Hypothalamus (tissue), 51 donors: ENCODE measurements at places on chromosomes 1 and 21.
A peak's percentile ranks its signal among the peaks of the same experiment; 100 is the strongest.

- peak; percentile 35 for DNase-seq
These were observed 33.4 kb downstream of the QSOX1 start for GRCh38 chr1:180188091-180188506.

DNA sequence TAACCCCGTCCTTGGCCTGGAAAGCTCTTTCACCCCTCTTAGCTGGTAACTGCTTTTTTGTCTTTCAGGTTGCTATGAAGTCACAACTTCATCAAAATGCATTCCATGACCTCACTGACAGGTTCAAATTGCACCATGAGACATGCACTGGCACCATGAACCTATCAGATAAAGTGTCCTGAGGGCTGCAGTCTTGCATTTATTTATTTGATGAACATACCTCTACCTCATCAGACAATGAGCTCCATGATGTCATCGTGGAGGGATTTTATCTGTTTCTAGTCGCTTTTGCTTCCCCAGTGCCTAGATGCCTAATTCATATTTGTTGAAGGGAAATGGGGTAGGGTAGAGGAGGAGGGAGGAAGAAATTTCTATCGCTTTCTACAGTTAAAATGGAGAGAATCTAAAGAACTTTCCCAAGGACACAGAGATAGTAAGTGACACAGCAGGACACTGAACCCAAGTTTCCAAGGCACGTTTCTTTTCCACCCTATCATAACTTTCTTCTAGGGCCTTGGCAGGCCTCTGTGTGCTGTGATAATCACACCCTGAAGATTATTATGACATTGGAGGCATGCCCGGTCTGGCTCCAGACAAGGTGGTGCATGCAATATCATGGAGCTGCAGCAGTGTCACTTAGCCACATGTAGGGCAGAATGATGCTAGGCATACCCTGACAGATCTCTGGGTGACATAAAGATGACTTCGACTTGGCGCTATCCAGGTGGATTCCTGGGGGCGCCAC lies 69.5 kb downstream of the CD58 start:
- DNase-seq = no peak

- no peak for DNase-seq
These were observed 14.8 kb upstream of the GPR88 start for GRCh38 chr1:100523038-100523652.

DNA sequence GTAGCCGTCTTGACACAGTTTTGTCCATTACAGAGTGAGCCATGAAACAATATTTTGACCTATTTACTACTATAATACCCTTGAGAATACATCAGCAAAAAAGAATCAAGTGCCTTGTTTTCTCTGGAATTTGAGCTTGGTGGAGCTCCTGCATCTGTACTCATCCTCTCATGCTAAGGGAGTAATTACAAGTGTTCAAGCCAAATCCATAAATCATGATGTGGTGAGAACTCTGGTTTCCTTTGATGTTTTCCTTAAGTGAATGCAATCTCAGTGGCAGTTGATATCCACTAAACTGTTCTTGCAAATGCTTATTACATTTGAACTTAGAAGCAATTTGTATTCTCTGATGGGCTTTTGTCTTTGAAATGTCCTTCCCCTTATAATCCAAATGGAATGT lies 824.6 kb upstream of the TMPRSS15 start:
- DNase-seq = no peak

DNA sequence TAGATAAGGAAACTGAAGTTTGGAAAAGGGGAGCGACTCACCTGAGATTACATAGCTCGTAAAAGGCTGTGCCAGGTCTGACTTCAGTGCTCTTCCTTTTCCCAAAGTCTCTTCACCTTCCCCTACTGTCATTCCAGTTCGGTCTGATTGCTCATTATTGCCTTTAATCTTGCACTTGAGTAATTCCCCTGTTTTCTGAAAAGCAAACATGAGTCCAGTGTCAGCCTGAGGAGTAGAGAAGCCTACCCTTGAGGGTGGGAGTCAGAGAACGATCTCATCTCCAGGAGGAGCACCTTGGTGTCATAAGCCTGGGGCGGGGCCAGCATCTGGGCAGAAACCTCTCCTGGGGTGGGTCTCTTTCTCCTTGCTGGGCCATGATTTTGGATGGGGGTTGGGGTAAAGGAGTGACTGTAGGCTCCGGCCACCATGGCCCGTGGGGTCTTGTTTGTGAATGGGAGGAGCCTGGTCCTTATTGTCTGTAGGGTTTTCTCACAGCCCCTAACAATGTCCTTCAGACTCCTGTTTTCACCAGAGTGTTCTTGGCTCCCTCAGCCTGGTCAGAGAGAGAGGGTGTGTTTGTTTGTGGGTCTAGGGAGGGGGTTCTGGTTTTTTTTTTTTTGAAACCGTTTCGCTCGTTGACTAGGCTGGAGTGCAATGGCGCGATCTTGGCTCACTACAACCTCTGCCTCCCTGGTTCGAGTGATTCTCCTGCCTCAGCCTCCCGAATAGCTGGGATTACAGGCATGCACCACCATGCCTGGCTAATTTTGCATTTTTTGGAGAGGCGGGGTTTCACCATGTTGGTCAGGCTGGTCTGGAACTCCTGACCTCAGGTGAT lies 6.0 kb downstream of the VANGL2 start:
- DNase-seq = no peak

DNA sequence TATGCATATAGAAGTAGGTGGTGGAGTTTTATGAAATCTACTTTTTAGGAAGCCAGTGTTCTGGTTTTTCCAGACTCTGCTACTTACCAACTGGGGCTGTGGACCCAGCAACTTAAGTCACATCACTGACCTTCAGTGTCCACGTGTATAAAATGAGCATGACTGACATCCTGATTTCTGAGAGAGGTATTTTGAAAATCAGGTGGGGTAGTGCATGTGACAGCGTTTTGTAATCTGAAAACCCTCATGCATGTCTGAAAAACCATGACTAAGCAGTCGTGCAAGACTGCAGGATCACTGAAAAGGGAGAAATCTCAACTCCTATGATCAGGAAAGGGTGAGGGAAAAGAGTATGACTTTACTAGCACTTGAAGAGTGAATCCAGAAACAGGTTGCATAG lies 26.1 kb downstream of the CR1L start:
- no peak for DNase-seq

- no peak for DNase-seq
These were observed 19.2 kb downstream of the PRXL2B start for GRCh38 chr1:2605509-2606395.

GRCh38 chr1:205440476-205441317 lies 15.1 kb downstream of the BLACAT1 start:
- no peak for DNase-seq

- no peak for DNase-seq
These were observed 290.8 kb downstream of the LRRC7 start for GRCh38 chr1:69858534-69858933.

GRCh38 chr1:180255536-180256340 lies 25.7 kb downstream of the LHX4 start:
- DNase-seq = no peak

DNA sequence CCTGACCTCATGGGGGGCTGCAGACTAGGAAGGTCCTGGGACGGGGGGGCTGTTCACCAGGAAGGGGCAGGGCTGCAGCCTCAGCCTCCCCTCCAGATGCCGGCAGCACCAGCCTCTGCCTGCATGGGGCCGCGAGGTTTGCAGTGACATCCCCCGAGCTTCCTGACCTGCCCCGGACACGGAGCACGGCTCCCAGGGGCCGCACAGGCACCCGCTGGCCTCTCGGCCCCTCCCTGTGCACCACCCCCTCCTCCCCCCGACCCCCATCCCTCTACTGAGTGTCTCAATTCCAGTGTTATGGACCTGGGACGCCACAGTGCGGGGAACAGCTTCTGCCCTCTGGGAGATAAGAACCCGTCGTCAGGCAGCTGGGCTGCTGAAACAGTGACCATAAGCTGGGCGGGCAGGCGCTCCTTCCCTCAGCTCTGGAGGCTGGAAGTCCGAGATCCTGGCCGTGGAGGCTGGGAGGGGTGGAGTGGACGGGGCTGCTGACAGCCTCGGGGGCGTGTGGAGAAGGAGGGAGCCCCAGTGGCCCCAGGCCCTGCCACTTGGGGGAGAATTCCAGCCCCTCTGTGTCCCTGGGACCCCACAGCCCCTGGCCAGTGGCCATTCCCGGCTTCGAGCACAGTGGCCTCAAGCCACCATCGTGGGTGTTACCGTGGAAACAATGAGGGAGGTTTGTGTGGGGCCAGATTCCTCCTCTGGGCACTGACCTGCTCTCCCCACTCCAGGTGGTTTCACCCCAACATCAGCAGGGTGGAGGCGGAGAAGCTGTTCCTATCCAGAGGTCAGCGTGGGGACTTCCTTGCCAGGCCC lies 11.6 kb downstream of the RNF223 start:
- DNase-seq = no peak

DNA sequence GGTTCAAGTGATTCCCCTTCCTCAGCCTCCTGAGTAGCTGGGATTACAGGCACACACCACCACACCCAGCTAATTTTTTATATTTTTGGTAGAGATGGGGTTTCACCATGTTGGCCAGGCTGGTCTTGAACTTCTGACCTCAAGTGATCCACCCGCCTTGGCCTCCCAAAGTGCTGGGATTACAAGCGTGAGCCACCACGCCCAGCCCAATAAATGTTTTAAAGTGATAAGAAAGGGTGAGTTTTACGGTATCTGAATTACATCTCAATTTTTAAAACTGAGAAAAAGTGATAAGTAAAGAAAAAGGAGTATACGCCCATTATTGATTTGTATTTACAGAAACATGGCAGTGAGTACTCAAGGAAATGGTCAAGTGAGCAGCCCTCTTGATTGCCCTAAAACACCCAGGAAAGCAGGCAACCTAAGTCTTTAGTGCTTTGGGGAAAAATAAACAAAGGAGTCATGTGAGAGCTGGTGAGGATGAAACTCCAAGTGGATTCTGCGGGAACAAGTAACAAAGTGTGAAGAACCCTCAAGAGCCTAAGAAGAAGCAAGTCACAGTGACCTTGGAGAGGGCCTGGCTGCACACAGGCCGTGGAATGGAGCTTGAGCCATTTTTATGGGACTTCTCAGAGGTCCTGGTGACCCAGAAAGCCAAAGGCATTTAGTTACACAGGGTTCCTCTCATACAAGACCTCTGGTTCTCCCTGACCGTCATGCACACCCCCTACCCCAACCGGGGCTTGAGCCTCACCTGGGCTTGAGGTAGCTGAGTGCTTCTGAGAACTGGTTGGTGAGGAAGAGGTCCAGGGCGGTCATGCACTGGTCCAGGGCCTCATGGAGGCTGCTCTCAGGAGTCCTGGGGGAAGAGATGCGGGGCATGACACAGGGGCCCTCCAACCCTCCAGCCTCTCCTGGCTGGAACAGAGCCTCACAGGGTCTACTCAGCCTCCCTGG lies 9.1 kb downstream of the TTC39A start:
- DNase-seq = no peak

DNA sequence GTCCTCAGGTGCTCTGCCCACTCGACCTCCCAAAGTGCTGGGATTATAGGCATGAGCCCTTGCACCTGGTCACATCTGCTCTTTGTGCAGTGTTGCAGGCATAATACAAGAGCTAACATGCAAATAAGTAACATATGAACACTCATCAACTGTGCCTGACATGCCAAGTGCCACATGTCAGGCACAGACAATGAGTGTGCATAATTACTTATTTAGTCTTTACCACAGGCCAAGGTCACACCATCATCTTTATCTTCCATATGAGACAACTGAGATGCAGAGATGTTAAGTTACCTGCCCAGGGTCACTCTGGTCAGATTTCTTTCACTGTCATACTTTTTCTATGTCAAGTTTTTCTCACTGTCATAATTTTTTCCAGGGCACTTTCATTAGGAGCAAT lies 126.1 kb downstream of the PPIAL4G start:
- DNase-seq = no peak

DNA sequence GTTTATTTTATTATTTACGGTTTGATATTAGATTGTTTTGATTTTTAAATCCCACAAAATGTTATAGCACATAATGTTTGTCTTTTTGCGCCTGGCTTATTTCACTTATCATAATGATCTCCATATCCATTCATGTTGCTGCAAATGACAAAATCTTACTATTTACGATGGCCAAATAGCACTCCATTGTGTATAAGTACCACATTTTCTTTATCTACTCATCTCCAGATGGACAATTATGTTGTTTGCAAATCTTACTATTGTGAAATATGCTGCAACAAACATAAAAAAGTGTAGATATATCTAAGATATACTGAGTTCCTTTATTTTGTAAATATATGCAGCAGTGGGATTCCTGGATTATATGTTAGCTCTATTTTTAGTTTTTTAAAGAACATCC lies 1568.3 kb downstream of the AMY1C start:
- DNase-seq = no peak

- DNase-seq = no peak
These were observed 38.2 kb downstream of the ALG14 start for GRCh38 chr1:95034506-95034905.

- no peak for DNase-seq
These were observed 65.3 kb downstream of the TUT4 start for GRCh38 chr1:52487632-52488031.

GRCh38 chr1:240474133-240474614 lies 137.8 kb downstream of the GREM2 start:
- DNase-seq = no peak

DNA sequence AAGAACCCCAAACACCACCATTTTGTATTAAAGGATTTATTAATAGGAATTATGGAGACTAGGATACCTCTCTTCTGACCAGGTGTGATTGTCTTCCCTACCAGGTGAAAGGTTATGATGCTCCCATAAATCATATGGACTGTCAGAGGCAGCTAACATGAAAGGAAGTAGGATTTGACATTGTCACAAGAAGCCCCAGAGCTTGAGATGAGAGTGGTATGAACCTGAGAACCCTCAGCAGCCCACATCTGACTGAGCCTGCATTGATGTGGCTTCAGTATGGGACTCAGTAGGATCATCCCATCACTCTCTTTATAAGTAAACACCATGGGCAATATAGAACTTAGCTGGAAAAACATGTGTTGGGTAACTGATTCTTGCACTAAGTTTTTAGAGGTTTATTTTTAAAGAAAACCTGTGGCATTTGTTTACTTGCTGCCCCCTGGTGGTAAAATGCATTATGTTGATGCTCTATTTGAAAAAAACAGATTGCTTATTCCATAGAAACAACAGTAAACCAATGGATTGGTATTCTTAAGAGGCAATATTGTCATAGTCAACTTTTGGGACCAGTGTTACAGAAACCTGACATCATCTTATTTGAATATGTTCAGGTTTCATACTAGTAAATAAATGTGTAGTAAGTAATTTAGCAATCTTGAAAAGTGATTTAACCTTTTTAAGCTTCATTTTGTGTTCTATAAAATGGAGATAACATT lies 16.6 kb upstream of the CACYBP start:
- no peak for DNase-seq

DNA sequence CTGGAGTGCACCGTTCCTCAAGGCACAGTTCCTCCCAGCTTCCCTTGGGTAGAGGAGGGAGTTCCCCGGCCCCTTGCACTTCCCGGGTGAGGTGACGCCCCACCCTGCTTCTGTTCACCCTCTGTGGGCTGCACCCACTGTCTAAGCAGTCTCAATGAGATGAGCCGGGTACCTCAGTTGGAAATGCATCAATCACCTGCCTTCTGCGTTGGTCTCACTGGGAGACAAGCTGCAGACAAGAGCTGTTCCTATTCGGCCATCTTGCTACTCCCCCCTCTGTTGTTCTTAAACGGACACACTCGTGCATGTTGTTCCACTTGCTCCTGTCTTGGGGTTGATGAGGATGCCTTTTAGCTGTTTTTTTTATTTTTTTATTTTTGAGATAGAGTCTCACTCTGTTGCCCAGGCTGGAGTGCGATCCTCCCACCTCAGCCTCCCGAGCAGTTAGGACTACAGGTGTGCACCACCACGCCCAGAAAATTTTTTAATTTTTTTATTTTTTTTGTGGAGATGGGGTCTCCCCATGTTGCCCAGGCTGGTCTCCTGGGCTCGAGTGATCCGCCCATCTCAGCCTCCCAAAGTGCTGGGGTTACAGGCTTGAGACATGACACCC lies 3.0 kb upstream of the MORC3 start:
- DNase-seq = no peak
